ENCODE measurements at places on chromosomes 12 and 14.

- DNase-seq: peak; percentile 5
Observed at GRCh38 chr14:45204241-45204640, 48.8 kb downstream of the MIS18BP1 start.

DNA sequence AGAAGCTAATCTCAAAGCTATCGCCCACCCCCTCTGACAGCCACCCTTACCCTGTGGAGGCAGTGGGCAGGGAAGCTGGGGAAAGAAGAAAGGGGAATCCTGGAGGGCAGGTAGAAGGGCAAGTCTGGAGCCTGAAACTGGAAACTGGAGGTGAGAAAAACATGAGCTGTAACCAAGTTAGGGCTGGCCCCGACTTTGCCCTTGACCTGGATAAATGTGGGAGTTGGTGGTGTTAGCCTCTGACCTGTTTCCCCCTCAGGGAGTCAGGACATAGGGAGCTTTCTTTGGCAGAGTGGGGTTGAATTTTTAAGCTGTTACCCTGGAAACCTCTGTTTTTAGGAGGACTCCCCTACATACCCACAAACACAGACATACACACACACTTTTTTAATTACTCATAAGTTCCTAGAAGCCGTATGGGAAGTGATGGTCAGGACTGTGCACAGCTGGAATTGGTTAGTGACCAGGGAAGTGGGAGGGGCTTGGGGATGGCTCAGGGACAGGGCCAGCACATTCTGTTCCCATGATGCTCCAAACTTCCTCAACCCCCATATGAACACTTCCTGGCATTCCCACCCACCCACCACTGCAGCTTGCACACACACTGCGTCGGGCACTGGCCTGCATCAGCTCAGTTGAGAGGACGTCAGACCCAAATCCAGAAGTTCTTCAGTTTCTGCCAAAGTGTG, 5.0 kb upstream of the MMP19 start:
- no peak for DNase-seq

DNA sequence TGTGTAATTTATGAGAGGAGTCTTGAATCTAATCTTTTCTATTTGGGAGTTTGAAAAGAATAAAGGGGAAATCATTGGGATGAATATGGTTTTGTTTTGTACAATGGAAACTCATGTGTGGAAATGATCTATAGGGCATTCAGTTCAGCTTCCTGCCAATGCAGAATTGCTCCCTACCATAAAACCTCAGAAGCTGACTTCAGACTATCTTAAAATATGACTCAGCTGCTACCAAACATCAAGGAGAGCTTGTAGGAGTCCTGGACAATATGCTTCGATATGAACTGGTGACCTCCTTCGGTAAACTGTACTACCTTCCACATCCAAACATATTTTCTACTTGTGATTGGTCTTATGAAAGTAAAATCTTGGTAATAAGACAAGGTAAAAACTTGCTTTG, 160.6 kb downstream of the CAPZA3 start:
- no peak for DNase-seq

- DNase-seq: no peak
Observed at GRCh38 chr12:74896186-74896585, 313.5 kb downstream of the KCNC2 start.

DNA sequence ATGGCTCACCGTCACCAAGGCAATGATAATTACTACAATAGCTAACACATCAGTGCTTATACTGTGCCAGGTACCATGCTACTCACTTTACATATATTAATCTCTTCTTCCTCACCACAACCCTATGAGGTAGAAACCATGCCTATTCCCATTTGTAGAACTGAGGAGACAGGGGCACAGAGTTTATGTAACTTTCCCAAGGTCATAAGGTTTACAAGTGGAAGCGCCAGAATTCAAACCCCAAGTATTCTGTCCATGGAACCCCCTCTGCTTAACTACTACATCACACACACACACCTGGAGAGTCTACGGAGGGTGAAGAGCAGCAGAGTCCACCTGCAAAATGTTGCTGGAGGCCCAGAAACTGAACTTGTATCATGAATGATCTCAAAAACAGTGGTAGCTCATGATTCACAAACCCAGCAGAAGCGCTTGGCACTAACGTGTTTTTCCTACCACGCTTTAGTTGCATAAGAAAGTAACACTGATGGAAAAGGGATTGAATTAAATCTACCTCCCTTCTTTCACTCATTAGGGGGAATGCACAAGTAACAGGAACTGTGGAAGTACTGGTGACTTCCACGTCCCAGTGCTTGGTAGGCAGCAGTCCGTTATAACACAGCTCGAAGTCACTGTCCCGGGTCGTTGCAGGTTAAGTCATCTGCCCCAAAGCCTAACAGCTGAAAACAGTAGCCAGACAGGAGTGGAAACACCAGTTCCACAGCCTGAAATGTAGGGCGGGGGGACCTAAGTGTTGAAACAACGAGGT, 2.0 kb downstream of the ITPR2 start:
- DNase-seq: no peak

GRCh38 chr12:125169870-125170269, 104.6 kb downstream of the AACS start:
- DNase-seq: no peak

GRCh38 chr14:92635031-92635430, 113.4 kb downstream of the LGMN start:
- no peak for DNase-seq

GRCh38 chr12:19390051-19390598, 49.2 kb upstream of the AEBP2 start:
- DNase-seq: no peak

- DNase-seq: no peak
Observed at GRCh38 chr12:116502989-116503496, 56.1 kb upstream of the MAP1LC3B2 start.

DNA sequence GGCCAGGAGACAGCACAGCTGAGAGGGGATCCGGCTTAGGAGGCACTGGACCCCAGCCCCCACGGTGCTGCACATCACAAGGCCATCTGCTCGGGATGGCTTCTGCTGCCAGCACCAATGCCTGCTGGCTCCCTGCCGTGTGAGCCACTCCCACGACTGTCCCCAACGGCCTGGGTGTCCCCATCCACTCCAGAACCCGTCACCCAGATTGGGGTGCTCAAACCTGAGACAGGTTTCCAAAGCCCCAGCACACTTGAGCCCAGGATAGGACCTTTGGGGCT, 102.4 kb downstream of the RFLNA start:
- DNase-seq: peak; percentile 81

- no peak for DNase-seq
Observed at GRCh38 chr12:80064269-80064668, 35.1 kb upstream of the OTOGL start.

DNA sequence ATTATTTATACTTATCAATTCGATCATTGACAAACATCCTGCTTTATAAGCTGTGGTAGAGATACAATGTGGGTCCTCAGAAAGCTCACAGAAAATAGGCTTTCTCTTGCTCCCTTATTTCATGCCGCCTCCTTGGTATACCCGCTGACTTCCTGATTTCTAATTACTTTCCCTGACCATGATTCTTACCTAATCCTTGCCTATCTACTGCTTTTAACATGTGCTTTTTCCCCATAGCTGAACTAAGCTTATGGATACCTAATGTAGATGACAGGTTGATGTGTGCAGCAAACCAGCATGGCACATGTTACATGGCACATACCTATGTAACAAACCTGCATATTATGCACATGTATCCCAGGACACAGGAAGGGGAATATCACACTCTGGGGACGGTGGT, 65.1 kb downstream of the ITPR2 start:
- no peak for DNase-seq

GRCh38 chr12:124734224-124734788, 129.4 kb downstream of the SCARB1 start:
- peak; percentile 92 for DNase-seq

DNA sequence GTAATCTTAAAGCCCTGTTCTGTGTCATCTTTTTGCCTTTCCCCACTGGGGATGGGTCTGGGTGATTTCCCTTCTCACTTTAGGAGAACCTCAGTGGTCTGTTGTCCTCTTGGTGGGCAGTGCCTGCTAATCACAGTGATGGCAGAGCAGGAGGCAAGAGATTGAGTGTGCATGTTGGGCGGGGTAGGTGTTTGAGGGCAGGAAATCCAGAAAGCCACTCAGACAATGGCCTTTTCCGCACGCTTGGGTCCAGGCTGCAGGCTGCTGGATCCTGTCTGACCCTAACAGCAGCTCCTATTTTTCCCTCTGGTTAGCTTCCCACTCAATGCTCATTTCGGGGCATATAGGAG, 13.7 kb upstream of the ITGA5 start:
- DNase-seq: no peak

- no peak for DNase-seq
Observed at GRCh38 chr12:77406219-77406905, 341.0 kb upstream of the E2F7 start.

- peak; percentile 59 for DNase-seq
Observed at GRCh38 chr14:59511916-59512575, 27.7 kb downstream of the JKAMP start.

GRCh38 chr12:6312529-6313325, 2.2 kb downstream of the PLEKHG6 start:
- no peak for DNase-seq

GRCh38 chr12:24014915-24015832, 65.7 kb upstream of the SOX5 start:
- peak; percentile 56 for DNase-seq

DNA sequence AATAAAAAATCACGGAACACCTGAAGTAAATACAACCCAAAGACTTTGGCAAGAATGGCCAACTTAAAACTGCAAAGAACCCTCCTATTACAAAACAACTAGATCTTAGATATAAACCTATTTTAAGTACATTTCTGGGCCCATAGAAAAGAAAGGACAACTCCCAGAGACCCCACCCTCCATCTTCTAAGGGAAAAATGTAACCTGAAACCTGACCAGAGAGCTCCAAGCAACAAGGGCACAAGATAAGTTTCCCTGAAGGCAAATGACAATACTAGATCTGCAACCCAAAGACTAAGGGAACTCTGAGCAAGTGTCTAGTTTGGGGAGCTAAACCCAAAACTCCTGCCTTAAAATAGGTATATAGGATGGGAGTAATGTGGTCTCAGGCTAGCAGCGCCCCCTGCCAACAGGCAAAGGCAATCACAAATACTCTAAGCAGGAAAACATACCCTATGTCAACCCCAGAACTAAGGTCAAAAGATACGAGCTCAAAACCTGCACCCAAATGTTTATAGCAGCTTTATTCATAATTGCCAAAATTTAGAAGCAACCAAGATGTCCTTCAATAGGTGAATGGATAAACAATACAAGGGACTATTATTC, 218.9 kb downstream of the ITPR2 start:
- peak; percentile 50 for DNase-seq

DNA sequence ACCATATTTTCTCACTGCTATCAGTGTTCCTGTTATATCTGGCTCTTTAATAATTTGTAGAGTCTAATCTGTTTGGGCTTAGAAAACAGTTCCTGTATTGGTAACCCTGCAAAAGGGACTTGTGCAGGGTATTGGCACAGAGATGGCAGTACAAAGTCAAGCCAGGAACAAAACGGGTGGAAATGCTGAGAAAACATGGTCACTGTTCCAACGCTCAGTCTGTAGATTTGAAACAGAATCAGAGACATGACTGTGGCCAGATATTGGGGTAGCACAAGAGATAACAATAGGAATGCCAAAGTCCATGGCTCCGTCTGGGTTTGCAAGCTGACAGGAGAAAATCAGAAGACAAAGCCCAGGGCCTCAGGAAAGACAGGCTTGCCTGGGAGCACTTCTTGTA, 290.7 kb upstream of the PDE3A start:
- DNase-seq: no peak

- DNase-seq: no peak
Observed at GRCh38 chr14:87998482-87998881, 5.5 kb upstream of the GALC start.

- no peak for DNase-seq
Observed at GRCh38 chr12:129672110-129672509, 231.7 kb downstream of the TMEM132D start.

GRCh38 chr12:54988402-54989054, 4.0 kb upstream of the TESPA1 start:
- DNase-seq: peak; percentile 91

GRCh38 chr12:72346363-72346944, 74.3 kb downstream of the TRHDE start:
- DNase-seq: peak; percentile 94

GRCh38 chr12:110677206-110677911, 11.6 kb downstream of the HVCN1 start:
- no peak for DNase-seq

GRCh38 chr12:52636189-52636588, 15.8 kb downstream of the KRT2 start:
- DNase-seq: no peak

- no peak for DNase-seq
Observed at GRCh38 chr14:99043756-99044155, 228.2 kb downstream of the BCL11B start.

GRCh38 chr12:104750061-104750460, 208.0 kb downstream of the SLC41A2 start:
- no peak for DNase-seq

GRCh38 chr12:110379631-110380030, 23.9 kb downstream of the ANAPC7 start:
- DNase-seq: peak; percentile 25

GRCh38 chr12:6276956-6277620, 33.4 kb upstream of the PLEKHG6 start:
- peak; percentile 44 for DNase-seq

- no peak for DNase-seq
Observed at GRCh38 chr12:96850676-96851075, 56.4 kb upstream of the NEDD1 start.

DNA sequence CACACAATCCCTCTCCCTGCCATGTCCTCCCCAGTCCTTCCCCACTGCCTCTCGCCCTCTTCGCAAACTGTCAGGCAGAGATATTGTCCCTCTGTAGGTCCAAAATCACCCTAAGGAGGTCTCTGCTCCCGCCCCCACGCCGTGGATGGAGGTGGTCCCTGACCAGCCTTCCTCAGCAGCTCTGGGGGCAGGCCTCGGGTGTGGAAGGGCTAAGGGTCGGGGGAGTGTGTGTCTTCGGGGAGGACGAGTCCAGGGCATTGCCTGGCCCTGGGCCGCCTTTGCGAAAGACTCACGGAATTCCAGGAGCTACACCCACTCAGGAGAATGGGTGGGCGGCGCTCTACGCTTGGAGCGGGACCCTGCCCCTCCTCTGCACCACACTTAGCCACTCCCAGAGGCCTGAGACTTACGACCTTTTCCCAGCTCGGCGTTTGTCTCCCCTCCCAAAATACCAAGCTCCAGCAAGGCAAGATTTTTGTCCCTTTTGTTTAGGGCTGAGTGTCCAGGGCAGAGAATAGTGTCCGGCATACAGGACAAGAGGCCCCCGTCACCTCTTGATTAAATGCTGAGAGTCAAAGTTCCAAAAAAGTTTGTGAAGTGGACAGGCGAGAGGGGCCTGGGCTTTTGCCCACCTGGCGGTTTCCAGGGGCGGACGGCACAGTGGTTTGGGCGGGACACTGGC, 881 bp downstream of the PYGL start:
- DNase-seq: no peak

- no peak for DNase-seq
Observed at GRCh38 chr12:75480469-75480949, at the start of gene GLIPR1. GLIPR1 (plus strand) TSS chr12:75480755; CDS start chr12:75480881, 126 bp downstream.

- peak; percentile 96 for DNase-seq
Observed at GRCh38 chr12:24424889-24425600, 475.6 kb upstream of the SOX5 start.

DNA sequence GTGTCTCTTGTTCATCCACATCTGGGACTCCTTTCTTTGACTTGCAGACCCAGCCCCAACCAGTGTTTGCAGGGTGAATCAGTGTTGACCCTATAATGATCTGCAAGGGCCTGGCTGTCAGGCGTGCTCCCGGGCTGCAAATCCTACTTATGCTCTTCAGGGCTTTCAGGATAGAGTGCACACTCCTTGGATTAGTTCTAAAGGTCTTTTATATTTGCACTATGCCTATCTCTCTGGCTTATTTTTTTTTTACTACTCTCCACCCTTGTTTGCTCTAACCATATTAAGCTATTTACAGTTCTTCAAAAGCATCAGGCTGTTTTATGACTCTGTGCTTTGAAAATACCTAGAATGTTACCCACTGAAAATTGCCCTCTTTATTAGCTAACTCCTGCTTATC, 4.3 kb upstream of the PRICKLE1 start:
- peak; percentile 35 for DNase-seq

Data from NCI-H82 (cell line).